HT-29 (cell line): ENCODE measurements at places on chromosomes 3 and 15.

DNA sequence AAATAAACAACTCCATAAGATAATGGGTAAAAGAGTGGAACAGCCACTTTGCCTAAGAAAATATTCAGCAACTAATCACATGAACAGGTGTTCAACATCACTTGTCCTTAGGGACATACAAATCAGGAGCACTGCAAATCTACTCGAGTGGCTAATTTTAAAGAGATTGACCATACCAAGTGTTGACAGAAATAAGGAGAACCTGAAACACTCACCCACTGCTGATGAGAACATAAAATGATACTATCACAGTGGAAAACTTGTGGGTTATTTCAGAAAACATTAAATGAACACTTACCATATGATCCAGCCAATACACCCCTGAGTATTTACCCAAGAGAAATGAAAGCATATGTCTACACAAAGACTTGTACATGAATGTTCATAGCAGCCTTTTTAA is 70.5 kb downstream of the GABRB3 start:
- no peak for DNase-seq

- DNase-seq: no peak
These were observed 95.6 kb downstream of the ATP10A start for GRCh38 chr15:25767356-25768151.

DNA sequence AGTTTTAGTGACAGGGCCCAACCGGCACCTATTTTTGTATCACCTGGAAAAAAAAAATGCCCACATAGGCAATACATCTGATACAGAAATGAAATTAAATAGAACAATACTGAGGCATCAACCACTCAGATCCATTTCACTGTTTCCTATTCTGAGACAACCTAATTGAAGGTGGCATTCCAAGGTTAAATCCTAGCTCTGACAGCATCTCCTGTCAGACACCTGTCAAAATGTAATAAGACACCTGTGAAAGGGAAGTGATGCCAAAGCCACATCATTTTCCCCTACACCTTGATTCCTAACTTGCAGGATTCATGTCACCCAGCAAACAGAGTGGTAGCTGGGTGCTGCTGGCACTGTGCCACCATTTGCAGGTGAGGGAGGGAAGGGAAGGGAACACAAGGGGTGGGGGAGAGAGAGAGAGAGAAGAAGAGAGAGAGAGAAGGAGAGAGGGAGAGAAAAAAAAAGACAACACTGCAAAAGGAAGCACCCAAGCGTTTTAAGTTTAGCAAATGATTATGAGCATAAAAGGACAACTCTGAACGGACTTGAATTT is 1044.6 kb upstream of the CFAP20DC start:
- no peak for DNase-seq

DNA sequence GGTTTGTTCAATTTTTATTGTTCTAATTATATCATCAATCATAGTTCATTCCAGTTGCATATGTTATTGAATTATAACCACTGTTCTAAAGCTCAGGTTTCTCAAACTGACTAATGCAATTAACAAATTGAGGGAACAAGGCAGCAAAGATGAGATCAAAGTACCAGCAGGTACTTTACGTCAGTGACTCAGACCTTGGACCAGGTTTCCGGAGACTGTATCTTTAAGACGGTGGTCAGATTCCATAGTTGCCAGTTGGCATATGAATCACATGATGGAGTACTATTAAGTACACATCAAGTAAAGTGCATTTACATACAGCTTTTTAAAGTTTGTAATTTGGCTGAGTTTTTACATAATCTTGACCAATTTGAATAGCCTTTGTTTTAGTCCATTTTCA is 583.6 kb upstream of the ROBO2 start:
- DNase-seq: no peak

DNA sequence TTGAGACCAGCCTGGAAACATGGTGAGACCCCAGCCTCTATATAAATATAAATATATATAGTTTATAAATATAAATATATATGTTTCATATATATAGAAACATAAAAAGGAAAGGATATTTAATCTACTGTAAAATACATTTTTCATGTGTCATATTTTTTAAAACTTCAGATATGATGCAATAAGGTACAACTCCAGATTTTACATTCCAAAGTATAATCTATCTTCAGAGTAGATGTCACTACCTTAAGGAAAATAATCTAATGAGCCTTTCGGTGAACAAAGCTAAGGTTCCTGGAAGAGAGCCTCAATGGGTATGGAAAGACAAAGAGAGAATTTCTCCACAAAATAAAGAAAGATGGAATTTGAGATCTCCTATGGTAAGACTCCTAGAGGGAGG is 16.9 kb downstream of the EFHB start:
- no peak for DNase-seq

DNA sequence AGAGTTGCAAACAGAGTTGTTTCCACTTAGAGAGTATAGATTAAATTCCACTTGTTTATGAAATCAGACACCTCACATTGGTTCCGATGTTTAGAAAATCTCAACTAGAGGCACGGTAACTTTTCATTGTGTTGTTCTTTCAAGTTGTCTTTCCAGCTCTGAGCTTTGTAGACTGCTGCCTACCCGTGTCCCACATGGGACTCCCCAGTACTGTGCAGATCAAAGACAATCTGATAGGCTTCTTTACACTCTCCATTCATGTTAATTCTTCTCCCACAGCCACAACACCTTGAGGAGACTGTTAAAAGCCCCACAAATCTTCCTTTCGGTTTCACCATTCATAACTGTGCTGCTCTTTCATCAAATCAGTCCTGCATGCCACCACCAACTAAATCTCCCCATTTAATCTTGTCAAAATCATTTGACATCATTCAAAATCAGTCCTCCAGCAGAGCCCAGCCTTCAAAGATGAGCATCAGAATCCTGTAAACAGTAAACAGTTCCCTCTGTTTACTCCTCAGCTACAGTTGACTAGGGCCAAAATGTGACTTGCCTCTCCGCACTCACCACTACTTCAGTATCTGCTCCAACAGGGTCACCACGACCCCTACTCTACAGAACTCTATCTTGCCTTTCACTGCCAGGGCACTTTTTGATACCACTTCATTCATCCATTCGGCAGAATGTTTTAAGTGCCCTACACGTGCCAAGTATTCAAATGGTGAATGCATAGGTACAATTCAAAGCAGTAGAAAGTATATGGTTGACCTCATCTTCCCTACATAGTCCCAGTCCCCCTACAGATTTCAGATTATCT is 8.3 kb downstream of the ANXA2 start:
- peak; percentile 39 for DNase-seq

DNA sequence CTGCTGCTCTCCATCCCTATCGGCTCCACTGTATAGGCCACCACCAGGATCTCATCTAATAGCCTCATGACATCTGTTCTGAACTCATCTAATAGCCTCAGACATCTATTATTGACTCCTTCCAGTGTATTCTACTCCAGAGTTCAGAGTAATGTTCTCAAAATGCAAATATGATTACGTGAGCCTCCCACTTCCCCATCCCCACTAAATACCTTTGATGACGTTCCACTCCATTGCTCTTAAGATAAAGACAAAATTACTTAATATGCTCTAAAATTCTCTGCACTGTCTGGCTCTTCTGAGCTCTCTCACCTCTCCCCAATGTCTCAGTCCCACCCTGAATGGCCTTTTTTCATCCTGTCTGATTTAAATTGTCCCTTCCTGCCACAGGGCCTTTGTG is 94.7 kb downstream of the SAMMSON start:
- no peak for DNase-seq

GRCh38 chr15:37926136-37926535 is 8.3 kb upstream of the TMCO5A start:
- no peak for DNase-seq

DNA sequence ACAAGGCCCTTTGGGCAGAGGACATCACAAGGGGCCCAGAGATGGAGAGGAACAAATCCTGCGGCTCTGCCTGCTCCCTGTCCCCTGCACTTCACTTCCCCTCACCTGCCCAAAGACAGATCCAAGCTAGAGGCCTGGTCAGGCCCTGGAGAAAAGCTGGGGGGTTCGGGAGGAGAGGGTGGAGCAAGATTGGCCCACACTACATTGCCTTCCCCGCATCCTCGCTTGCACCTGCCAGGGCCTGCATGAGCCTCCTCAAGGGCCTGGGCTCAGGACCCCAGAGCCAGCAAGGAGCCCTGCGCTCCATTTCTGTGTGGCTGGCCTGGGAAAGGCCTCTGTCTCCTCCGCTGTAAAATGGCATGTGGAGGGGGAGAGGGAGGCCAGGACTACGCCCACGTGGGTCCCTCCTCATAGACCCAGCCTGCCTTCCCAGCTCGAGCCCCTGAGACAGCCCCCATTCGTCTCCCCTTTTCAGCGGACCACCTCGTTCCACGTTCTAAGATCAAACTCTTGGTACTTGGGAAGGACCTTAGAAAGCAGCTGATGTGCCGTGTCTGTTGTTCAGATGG is 106.0 kb downstream of the HMG20A start:
- no peak for DNase-seq

GRCh38 chr3:155382396-155383042 is 89.0 kb upstream of the STRIT1 start:
- peak; percentile 93 for DNase-seq

DNA sequence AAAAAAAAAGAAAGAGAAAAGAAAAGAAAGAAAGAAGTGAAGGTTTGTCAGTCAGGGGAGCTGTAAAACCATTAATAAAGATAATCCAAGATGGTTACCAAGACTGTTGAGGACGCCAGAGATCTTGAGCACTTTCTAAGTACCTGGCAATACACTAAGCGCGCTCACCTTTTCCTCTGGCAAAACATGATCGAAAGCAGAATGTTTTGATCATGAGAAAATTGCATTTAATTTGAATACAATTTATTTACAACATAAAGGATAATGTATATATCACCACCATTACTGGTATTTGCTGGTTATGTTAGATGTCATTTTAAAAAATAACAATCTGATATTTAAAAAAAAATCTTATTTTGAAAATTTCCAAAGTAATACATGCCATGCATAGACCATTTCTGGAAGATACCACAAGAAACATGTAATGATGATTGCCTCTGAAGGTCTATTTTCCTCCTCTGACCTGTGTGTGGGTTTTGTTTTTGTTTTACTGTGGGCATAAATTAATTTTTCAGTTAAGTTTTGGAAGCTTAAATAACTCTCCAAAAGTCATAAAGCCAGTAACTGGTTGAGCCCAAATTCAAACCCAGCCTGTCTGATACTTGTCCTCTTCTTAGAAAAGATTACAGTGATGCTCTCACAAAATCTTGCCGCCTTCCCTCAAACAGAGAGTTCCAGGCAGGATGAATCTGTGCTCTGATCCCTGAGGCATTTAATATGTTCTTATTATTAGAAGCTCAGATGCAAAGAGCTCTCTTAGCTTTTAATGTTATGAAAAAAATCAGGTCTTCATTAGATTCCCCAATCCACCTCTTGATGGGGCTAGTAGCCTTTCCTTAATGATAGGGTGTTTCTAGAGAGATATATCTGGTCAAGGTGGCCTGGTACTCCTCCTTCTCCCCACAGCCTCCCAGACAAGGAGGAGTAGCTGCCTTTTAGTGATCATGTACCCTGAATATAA is 2.0 kb downstream of the B2M start:
- peak; percentile 70 for DNase-seq

GRCh38 chr3:8746780-8747345 is 13.3 kb downstream of the CAV3 start:
- DNase-seq: no peak

DNA sequence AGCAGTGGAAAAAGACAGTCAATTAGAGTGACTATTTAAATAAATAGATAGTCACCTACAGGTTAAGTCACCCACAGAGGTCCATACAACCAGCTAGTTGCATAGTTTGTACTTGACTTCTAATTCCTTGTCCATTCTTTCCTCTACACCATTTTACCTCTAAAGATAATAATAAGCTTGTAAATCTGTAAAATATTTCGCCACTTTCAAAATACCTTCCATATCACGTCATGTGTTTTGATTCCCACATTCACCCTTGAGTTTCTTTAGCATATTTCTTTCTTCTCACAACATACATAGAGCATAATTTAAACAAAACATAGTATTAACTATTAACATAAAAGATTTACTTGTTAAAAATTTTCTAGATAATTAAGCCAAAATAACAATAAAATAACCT is 689.6 kb downstream of the MECOM start:
- DNase-seq: no peak

- no peak for DNase-seq
These were observed 106.9 kb downstream of the P2RY1 start for GRCh38 chr3:152941859-152942258.

- no peak for DNase-seq
These were observed 14.8 kb downstream of the ZIC1 start for GRCh38 chr3:147423798-147424580.

DNA sequence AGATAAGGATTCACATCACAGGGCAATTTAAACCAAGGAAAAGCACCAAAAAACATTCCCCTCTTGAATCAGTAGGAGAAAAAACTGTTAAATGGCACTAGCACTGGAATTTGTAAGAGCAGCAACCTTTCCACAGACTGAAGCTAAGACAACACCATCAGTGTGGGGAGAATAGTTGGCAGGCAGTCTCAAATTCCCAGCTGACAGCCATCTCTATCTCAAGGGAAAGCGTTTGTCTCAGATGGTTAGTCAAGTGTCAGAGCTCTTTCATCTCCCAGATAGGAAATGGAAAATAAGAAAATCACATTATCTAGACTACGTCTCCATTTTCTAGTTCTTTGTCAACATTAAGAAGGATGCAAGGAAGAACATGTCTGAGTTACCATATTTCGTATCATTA is 228.7 kb downstream of the WDR72 start:
- no peak for DNase-seq

DNA sequence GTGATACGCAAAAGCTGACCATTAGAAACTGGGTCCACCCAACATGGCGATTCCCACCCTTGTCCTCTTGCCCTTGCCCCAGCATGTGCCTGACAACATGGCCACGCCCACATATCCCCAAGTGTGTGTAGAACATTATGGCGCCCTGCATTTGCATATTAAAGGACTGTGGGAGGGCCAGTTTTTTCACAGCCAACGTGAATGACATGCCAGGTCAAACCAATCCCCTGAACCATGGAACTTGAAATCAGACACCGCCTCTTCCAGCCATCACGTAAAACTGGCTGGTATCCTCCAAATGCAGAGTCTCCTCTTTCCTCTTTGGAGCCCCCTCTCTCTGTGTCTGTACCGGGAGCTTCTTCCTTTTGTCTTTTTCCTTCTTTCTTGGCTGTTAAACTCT is 156.7 kb upstream of the EPHA6 start:
- DNase-seq: no peak

DNA sequence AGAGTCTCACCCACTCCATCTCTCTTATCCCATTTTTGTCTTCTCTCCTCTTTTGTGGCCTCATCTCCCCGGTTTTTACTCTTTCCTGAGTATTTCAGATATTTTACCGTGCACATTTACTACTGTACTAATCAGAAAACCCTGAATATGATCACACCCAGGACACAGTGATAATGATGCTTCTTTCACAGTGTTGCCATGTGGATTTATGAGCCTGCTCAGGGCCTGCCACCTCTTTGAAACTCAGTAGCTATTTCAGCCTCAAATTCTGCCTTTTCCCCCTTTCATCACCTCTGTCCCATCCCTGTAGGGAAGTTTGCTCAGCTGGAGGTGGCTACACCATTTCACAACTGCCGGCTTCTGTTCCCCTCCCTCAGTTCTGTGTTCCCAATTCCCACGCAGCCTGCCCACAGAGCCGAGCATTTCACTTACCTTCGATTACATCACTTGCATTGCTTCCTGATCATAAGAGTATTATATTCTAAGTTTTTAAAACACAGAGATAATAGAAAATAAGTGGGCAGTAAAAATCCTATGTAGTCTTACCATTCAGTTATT is 33.2 kb downstream of the ARNT2 start:
- no peak for DNase-seq
